ENCODE measurements at places on chromosomes 2 and 18.
A peak's percentile ranks its signal among the peaks of the same experiment; 100 is the strongest.

DNA sequence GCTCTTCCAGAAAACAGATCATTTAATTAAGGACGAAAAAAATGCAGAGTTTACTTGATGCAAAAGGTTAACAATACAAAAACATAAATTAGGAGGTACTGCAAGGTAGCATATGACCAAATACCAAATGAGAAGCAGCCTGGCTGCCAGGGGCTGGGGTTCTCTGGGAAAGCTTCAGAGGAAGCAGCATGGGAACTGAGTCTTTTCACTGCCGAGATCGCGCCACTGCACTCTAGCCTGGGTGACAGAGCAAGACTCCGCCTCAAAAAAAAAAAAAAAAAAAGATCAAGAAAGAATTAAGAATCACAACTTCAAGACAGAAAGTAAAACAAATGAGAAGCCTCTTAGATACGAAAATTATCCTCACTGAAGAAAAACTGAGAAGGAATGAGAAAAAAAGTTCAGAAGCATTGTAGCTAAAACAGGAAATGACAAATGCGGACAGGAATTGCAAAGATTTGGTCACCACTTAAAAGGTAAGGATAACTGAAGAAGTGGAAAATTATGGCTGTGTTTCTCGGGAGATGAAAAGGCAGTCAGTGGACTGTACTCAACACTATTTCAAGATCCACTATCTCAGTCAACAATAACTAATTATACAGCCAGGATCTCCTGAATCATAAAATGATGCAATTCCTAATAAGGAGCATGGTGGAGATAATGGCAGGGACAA, 4.3 kb downstream of the SEPTIN10 start:
- DNase-seq = no peak

DNA sequence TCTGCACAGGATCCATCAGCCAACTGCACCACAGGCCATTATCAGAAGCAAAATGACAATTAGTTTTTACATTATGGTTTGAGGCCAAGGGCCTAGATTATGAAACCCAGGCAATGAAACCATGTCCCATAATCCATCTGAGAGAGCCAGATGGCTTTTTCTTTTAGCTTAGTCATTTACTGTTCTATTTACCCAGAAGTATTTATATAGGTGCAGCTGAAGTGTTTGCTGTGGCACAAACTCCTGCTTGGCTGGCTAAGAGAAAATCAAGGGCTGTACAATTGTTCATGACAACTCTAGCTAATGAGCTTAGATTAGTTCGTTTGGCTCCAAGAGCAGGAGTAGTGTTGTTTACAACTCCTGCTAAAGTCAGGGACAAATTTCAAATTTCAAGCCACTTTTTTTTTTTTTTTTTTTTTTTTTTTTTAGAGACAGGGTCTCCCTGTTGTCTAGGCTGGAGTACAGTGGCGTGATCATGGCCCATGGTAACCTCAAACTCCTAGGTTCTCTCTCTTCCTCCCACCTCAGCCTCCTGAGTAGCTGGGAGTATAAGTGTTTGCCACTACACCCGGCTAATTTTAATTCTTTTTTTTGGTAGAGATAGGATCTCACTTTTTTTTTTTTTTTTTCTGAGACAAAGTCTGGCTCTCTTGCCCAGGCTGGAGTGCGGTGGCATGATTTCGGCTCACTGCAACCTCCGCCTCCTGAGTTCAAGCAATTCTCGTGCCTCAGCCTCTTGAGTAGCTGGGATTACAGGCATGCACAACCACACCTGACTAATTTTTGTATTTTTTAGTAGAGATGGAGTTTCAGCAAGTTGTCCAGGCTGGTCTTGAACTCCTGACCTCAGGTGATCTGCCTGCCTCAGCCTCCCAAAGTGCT, 18.4 kb upstream of the REV1 start:
- no peak for DNase-seq

GRCh38 chr2:120246546-120247300, 5.9 kb upstream of the RALB start:
- no peak for DNase-seq

GRCh38 chr18:61216051-61216450, 117.2 kb upstream of the CDH20 start:
- no peak for DNase-seq

GRCh38 chr2:196372811-196373664, 201.7 kb upstream of the STK17B start:
- DNase-seq = no peak

DNA sequence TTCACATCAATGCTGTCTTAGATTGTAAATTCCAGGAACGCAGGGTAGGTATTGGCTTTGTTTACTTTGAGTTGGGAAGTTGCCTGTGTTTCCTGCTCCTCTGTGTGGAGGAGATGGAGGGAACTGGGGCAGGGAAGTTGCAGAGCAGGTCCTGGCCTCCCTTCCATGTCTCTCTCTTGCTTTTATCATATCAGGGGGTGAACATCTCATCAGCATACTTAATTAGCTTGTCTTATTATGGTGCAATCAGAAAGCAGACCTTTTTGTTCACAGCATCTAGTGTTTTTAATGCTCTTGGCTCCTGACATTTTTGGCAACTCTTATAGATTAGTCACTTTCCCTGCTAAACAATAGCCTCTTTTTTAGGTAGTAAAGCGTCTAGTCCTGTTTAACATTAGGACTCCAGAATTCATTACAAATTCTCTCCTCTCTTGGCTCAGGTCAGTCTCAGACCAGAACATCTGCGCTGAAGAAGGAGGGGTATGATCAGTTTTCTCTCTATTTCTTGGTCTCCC, 11.5 kb upstream of the DIPK1C start:
- no peak for DNase-seq

- no peak for DNase-seq
These were observed 79.1 kb upstream of the ZFP36L2 start for GRCh38 chr2:43305517-43305916.

GRCh38 chr2:181570833-181571661, 85.9 kb downstream of the CERKL start:
- DNase-seq = no peak

- DNase-seq = no peak
These were observed 204.0 kb downstream of the CYRIA start for GRCh38 chr2:16461672-16462071.

- no peak for DNase-seq
These were observed 35.1 kb downstream of the DCAF17 start for GRCh38 chr2:171469176-171469575.

DNA sequence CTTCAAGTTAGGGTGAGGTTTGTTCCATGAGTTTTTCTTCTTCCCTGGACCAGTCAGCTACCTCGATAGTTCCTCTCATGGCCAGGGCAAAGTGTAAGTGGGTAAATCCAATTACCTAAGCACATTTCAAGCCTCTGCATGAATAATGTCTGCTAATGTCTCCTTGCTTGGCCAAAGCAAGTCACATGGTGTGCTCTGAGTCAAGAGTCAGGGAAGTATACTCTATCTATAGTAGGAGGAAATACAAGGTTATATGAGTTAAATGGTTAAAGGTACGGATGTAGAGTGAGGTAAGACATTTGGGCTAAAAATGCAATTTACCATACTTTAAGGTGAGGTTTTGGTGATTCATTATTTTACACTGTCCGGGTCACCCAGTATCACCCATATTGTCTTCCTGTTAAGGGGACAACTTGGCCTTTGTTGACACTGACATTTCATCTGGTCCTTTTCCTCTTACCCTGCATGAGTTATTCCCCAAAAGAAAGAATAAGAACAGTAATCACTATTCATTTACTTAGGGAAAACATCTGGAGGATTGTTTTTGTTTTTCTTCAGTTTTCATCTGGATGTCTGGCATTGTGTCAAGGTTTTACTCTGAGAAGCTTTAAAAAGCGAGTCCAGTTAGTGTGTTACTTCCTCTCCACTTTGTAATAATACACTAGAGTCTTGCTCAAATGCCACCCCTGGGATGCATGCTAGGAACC, 405.5 kb downstream of the RND3 start:
- no peak for DNase-seq

DNA sequence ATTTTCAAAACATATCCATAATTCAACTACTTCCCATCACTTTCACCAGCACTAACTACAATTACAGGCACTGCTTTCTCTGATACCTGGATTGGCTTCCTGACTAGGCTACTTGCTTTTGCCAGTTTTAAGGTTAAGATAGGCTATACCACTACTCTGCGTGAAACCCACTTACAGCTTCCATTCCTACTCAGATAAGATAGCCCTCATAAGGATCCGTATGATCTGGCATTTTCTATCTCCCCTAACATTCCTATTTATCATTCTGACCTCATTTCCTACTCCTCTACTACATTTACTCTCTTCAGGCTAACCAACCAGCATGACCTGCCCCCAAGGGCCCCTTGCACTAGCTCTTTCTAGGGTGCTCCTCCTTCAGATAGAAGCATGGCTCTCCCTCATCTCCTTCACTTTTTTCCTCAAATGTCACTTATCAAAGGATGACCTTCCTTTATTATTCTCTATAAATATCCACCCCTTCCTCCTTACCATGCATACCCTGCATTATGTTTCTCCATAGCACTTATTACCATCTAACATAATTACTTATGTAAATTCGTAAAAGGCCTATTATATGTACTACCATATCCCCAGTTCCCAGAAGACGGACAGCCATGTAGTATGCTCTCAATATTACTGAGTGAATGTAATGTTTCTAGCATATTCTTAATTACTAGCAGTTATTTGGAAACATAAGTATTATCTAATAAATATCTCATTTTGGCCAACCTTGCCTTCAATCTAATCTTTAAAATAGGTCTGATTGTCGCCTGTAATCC, 4.4 kb downstream of the TIA1 start:
- no peak for DNase-seq

DNA sequence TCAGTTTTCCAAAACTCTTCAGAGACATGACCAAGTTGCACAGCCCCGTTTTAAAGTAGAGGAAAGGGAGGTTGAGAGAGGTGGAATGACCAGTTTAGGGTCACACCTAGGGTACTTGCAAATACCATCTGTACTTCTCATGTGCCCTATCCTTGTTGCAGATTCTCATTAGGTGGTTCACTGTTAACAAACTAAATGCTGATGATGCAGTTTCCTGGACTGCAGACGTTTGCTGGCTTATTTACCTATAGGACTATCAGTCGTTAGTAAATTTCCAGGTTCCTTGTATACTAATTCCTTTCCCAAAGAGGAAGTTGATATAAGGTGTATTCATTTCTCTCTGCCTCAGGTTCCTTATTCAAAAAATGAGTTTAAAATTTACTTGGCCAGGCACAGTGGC, 1.4 kb downstream of the FARP2 start:
- no peak for DNase-seq

DNA sequence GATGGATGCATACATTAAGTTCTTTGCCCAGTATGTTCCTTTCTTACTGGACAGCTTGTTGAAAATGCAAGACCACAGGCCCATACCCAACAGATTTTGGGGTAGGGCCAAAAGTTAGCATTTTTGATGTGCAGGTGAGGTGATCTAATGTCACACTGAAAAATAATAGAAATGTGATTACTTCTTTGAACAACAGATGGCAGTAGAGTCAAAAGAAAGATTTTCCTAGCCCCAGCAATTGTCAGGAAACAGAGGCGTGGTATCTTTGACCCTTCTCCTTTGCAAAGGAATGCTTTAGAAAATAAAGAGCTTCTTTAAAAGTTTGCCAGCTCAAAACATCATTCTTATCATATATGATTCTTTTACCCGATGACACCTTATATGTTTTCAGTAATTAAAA, 343.6 kb upstream of the SYT4 start:
- DNase-seq = no peak

DNA sequence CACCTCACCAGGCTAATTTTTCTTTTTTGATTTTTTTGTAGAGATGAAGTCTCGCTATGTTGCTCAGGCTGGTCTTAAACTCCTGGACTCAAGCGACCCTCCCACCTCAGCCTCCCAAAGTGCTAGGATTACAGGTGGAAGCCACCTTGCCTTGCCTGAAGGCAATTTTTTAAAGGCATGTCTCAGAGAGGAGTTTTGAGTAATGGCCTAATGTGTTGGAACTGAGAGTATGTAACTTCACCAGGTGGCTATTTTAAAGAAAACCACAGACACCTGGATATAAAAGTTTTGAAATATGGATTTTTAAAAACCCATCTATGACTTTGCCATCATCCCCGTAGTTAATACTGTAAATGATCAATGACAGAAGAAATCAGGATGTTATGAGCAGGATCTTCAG, 119.8 kb upstream of the ATP8B1 start:
- no peak for DNase-seq

- peak; percentile 11 for DNase-seq
These were observed 158.4 kb downstream of the SETBP1 start for GRCh38 chr18:44838971-44839666.

DNA sequence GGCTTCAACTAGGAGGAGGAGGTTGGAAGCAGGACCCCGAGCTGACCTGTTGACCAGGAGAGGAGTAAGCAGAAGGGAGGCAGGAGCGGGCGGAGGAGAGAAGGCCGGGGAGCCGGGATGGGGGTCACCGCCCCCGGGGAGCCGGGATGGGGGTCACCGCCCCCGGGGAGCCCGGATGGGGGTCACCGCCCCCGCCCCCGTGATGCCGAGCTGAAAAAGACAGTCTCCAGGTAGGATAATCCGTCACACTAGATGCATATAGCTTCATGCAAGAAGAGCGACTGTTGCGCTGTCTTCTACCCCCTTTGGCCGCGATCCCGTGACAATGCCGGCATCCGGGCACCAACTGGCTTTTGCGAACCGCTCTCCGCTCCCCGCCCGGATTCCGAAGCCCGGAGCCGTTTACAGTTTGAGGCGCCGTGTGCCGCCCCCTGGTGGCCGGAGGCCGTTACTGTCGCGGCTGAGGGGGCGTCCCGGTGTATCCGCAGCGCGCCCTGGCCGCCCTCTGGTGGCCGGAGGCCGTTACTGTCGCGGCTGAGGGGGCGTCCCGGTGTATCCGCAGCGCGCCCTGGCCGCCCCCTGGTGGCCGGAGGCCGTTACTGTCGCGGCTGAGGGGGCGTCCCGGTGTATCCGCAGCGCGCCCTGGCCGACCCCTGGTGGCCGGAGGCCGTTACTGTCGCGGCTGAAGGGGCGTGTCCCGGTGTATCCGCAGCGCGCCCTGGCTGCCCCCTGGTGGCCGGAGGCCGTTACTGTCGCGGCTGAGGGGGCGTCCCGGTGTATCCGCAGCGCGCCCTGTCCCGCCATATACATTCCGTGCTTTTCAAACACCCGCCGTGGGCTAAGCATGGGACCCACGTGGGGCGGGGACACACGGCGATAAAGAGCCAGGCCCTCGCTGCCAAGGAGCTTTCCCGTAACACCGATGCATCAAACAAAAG, 89.6 kb downstream of the ACTR3 start:
- peak; percentile 15 for DNase-seq

DNA sequence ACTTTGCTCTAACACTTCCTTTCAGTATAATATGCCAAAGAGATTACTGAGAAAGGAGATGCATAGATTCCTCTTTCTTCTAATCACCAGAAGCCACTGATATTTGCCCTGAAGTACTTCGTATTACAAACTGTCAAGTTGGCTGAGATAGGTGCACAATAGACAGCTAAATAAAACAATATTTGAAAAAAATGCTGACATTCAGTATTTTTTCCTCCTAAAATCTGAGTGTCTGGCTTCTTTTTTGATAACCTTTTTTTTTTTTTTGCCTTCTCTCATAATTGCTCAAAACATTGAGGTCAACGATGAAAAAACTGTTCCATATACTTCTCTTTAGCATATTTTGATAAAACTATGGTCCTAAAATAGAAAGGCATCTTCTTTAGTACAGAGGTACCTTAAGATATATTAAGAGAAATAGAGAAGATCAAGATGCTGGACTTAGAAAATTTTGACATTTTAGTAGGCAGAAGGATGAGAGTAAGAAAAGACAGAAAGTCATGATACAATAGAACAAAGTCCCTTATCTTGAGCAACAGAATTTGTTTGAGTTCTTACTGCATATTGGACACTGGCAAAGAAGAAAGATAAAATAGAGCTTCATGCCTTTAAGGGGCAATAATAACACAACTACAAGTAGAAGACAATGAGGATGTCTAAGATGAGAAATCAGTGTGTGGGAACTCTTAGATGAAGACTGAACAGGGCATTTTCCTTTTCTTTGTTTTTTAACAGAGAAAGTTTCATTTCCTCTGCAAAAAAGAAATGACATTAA, 220.7 kb downstream of the PTH2R start:
- DNase-seq = no peak

Measured in activated gamma-delta T cell (primary cell).